NCI-H1048 (cell line): ENCODE measurements at places on chromosomes 2 and 18.

GRCh38 chr2:109478906-109479493 is 134.8 kb downstream of the SEPTIN10 start:
- DNase-seq: no peak

- no peak for DNase-seq
These were observed 59.0 kb downstream of the MOGAT1 start for GRCh38 chr2:222730366-222730999.

- no peak for DNase-seq
These were observed 48.8 kb downstream of the ERBB4 start for GRCh38 chr2:212489719-212490346.

GRCh38 chr2:109432421-109432820 is 181.3 kb downstream of the SEPTIN10 start:
- DNase-seq: no peak

- DNase-seq: no peak
These were observed 42.4 kb downstream of the TMEM18 start for GRCh38 chr2:634636-635388.

DNA sequence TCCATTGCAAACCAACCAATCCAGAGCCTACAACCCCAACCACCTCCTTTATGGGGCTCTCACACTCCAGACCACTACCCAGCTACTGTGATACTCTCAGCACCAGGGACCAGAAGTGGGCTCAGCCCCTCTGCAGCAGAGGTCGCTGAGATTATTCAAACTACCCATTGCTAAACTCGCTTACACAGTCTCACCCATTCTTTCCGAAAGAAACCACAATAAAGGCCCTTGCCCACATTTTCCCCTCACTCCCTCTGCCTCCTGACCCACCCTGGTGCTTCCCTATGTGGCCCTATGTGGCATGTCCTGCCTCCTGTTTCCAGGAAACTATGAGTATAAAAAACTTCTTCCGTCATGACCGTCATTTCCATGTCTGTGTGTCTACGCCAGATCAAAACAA is 10.7 kb downstream of the TEX51 start:
- DNase-seq: no peak

- no peak for DNase-seq
These were observed 452.8 kb upstream of the VWC2L start for GRCh38 chr2:213958086-213958485.

- DNase-seq: no peak
These were observed 43.2 kb downstream of the SP140 start for GRCh38 chr2:230268606-230269243.
